MV-4-11 (cell line): ENCODE measurements at places on chromosomes 6 and 20.

DNA sequence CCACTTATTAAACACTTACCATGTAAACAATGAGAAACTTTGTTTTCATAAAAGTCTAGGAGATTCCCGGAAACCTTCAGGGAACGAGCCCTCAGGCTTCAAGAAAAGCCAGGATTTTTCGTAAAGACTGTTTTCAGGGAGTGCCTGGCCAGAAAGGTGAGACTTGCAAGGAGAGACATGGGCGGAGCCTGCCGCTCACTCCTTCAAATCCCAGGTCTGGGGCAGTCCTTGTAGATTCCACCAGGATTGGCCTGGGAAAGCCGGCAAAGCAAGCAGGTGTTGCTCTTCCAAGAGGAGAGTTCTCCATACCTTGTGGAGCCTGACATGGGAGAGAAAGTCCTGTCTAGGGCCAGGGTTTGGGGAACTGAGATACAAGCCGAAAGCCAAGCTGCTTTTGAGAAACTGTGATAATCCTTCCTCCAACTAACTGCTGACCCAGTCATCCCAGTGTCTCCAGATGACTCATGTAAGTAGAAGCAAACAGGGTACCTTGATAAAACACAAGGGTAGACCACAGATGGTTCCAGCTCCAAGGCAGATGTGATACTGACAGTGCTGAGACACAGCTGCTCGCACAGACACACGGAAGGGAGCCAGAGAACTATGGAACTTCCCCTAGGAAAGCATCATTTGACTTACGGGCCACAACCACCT, 69.4 kb upstream of the NAA20 start:
- peak; percentile 94 for DNase-seq

- no peak for DNase-seq
Measured at GRCh38 chr6:27081931-27082330, 165.6 kb upstream of the PRSS16 start.

GRCh38 chr6:36075656-36076055, 48.0 kb downstream of the MAPK14 start:
- no peak for DNase-seq

DNA sequence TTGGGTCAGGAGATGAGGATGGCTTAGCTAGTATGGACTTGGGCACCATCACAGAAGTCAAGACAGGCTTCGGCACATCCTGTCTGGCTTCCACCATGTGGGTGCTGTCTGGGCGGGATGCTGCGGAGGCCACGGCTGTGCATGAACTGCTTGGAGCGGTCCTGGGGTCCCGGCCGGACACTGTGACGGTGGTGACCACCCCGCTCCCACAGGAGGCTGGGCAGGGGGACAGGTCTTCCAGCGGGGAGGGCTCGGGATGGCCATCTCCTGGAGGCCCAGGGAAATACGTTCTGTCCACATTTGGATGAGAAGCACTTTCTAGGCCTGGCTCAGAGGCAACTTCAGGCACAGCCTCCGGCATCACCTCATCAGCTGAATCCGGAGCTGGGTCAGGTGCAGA, 32.1 kb upstream of the TCFL5 start:
- no peak for DNase-seq

DNA sequence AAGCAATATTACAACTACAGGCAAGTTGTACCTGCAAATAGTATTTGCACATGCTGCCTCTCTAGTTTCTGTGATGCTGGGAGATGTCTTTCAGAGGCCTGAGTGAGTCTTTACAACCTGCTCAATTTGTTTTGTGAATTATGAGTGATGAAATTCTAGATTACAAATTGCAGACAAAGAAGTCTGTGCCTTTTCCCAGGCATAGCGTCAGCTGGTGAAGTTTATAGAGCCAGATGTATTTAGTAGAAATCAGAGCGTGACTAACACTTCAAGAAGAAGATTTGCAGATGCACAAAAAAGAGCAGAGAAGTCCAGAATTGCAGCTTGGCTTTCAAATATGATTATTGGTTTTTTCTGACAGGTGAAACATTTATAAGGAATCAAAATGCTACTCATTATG, 289.9 kb downstream of the PLCB1 start:
- DNase-seq: no peak

DNA sequence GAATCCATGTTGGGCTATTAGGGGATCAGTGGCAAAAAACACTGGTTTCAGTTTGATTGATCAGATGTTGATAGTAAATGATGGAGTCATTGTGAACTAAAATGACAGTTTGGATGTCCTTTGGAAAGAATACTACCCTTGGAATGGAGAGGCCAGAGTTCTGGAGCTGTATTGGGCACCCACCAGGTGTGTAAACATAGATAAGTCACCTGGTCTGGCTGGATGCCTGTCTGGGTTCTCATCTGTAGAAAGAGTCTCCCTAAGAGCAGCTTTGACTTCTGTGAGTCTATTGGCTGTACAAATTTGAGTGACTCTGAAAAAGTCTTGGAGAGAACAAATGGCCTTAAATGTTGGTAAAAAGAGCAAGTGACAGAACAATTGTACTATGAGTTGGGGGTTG, 115.0 kb downstream of the SCP2D1 start:
- DNase-seq: no peak

- no peak for DNase-seq
Measured at GRCh38 chr6:131001111-131001736, 61.8 kb downstream of the EPB41L2 start.

- no peak for DNase-seq
Measured at GRCh38 chr6:7269816-7270215, 43.2 kb downstream of the SSR1 start.
